A549 (cell line): ENCODE measurements at places on chromosomes 13 and 19.
A peak's percentile ranks its signal among the peaks of the same experiment; 100 is the strongest.

GRCh38 chr19:30567536-30568232 is 195.5 kb downstream of the ZNF536 start:
- no peak for DNase-seq

DNA sequence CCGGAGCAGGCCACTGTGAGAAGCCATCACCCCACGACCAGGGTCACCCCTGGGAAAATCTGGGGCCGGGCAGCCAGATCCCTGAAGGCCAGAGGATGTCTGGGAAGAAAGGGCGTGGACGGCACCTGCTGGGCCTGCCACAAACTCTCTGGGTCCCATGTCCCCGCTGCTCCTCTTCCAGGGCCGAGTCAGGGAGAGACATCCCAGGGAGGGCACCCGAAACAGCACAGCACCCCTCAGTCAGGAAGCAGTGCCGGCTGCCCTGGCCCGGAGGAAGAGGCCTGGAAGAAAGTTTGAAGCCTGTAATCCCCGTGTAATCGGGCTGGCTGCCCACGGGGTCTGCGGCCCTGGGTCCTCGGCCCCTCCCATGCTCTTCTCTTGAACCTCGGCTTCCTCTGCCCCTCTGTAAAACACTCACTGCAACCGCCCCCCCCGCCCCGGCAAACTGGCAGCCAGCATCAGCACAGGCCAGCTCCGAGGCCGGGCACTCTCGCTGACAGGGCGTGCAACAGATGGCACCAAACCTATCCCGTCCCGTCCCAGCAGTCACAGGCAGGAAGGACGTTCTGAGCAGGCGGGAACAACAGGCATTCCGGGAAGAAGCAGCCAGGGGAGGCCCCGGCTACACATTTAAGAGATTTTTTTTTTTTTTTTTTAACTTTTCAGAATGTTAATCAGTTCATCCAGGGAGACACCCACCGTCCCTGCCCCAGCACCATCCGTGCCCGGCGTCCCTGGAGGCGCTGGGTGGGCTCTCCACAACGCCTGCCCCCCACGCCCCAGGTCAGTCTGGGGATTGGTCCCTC is 1.5 kb downstream of the SBNO2 start:
- peak; percentile 54 for DNase-seq

DNA sequence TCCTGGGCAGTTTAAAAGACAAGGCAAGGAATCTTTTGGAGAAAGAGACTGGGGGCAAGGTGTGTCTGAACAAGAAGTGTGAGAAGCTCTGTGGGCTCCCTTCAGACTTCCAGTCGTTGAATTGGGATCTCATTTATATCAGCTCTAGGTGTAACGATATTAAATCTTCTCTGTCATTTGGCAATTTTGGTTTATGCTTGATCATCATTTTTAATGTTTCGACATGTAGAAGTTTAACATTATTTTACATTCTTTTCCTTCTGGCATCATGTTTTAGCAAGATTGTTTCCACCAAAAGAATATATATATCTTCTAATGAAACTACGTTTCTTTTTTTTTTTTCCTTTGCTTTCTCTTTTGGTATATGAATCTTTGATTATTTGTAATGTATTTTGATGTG is 49.3 kb downstream of the USPL1 start:
- no peak for DNase-seq

- DNase-seq = peak; percentile 82
These were observed 61.2 kb downstream of the MLLT1 start for GRCh38 chr19:6218491-6219146.

DNA sequence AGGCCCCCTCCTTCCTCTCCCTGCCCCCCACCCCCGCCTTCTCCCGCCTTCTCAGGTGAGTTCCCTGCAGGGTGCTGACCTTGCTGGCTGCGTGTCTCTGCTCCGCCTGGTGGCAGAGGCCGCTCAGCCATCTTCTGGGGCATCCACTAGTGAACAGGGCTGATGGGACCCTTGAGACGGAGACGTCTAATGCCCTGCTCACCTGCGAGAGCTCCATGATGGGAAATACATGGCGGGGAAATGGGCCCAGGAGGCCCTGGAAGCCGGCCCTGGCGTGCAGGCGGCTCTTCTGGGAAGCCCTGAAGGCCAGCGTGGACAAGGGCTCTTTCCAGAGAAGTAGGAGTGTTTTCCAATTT is 15.2 kb upstream of the F7 start:
- DNase-seq = no peak

DNA sequence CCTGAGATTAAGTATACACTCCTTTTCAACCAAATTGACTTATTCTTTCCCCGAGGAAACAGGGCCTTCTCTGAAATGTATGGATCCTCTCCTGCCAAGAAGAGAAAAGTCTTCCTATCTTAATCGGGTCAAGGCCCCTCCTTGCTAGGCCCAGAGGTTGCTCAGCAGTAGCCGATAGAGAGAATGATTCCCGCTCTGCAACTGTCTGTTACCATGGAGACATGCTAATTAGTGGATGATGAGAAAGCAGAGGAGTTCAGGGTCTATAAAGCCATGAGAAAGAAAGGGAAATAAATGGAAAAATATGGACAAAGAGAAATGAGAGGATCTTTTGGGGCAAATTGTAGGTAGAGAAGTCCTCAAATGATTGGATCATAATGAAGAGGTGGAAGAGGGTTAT is 103.5 kb downstream of the POU4F1 start:
- no peak for DNase-seq

DNA sequence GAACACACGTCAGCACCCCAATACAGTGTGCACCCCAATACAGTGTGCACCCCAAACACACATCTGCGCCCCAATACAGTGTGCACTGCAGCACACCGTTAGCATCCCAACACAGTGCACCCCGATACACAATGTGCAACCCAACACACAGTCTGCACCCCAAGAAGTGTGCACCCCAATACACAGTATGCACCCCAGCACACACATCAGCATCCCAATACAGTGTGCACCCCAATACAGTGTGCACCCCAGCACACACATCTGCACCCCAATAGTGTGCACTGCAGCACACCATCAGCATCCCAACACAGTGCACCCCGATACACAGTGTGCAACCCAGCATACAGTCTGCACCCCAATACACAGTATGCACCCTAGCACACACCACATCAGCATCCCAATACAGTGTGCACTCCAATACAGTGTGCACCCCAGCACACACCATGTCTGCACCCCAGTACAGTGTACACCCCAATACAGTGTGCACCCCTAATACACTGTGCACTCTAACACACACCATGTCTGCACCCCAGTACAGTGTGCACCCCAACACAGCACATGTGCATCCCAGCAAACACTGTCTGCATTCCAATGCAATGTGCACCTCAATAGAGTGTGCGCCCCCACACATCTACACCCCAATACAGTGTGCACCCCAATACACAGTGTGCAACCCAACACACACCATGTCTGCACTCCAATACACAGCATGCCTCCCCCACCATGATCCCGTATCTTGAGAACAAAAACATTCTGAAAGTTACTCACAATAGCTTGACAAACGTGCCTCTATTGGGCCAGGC is 855 bp upstream of the CARS2 start:
- DNase-seq = no peak

DNA sequence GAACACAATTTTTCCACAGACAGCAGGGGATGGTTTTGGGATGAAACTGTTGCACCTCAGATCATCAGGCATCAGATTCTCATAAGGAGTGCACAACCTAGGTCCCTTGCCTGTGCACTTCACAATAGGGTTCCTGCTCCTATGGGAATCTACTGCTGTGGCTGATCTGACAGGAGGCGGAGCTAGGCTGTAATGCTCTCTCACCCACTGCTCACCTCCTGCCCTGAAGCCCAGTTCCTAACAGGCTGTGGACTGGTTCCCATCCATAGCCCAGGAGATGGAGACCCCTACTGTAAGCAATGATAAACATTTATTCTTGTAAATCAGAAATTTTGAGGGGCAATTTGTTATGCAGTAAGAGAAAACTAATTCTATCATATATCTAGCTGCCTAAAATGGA is 1234.7 kb downstream of the SLITRK1 start:
- DNase-seq = no peak

DNA sequence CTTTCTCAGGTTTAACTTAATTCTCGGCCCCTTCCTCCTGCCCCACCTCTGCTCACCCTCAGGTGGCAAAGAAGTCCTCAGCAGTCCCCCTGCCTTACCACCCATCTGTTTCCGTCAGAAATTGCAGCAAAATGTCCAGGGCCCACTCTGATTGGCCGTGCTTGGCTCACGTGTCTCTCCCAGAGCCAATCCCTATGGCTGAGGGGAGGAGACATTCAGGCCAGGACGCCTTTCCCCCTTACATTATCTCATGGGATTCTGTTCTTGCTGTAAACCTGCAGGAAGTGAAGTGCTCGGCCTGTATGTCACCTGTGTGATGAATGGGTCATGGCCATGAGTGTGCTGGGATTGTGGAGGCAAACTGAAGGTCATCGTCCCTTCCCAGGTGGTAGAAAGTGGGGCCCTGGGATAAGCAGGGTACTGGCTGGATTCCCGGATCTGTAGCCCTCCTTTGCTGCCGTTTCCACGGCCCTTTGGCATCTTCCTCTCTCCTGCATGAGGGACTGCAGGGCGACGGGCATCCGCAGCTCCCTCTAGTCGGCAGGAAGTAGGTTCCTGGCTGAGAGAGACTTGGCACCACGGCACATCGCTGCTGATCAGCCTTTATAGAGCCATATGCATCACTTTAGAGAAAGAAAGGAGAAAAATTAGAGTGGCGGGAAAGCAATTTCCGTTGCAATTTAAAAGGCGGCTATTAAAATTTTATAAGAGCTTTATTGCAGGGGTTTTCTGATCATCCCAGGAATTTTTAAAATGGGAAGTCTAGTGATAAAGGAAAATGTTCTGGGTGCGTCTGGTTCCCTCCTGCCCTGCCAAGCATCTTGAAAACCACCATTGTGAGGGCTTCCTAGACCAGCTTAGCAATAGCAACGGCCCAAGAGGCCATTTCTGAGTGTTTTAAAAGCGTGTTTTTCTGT is 118.2 kb downstream of the SIPA1L3 start:
- DNase-seq = no peak

- DNase-seq = no peak
These were observed 112.0 kb upstream of the OXGR1 start for GRCh38 chr13:97106323-97106722.

GRCh38 chr13:96248103-96248502 is 158.2 kb downstream of the HS6ST3 start:
- DNase-seq = no peak

DNA sequence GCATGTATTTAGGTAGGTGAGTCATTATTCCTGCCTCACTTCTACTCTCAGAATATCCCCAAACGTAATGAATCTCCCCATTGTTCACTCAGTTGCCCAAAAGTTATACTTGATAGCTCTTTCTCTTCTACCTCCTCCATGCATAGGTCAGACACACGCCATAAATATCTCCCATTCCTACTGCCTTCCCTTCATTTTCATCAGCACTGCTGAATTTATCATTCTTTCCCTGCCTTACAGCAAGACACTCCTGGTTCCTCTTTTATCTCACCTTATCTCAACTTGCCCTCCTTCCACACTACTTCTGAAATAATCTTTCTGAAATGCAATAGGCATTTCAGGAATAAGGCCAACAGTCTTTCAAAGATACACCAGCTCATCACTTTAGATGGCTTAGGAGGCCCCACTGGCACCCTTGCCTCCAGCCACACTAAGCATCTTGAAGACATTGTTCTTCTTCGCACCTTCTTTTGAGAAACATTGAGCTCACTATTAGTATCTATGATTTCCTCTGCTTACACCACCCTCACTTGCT is 333.9 kb downstream of the MYO16 start:
- no peak for DNase-seq

DNA sequence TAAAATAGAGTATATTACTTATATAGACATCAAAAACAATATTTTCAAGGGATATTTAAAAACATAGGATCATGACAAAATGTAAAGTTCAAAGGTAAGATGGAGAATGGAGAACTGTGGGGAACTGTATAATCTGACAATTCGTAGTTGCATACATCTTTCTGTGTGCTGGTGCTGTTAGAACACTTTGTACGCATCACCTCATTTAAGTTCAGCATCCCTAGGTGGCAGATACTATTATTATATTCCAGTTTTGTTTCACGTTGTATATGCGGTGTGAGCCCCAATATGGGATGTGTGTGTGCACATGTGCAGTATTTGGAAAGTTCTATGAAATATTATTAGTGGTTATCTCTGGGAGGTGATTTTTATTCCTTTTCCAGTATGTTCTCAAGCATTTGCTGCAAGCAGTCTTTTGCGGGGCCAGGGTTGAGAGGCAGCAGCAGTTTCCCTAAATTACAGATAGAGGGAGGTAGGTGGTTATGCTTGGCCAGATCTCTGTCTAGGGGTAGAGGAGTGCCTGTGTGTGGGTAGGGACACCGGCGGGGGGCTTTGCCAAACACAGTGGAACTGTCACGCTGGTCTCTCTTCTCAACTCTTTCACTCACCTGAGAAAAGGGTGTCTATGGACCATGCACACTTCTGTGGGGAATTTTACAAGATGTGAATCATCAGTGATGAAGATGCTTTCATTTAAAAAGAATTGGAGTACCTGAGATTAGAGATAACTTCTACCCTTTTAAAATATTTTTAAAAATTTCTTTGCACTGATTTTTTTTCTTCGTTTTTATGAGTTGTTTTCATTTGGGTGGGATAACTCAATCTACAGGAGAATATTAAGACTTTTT is 55.6 kb upstream of the ALOX5AP start:
- DNase-seq = peak; percentile 40

- DNase-seq = no peak
These were observed 16.9 kb downstream of the FAM187B start for GRCh38 chr19:35211545-35212230.

- peak; percentile 27 for DNase-seq
These were observed 135.7 kb downstream of the LMO7 start for GRCh38 chr13:75771818-75772217.

DNA sequence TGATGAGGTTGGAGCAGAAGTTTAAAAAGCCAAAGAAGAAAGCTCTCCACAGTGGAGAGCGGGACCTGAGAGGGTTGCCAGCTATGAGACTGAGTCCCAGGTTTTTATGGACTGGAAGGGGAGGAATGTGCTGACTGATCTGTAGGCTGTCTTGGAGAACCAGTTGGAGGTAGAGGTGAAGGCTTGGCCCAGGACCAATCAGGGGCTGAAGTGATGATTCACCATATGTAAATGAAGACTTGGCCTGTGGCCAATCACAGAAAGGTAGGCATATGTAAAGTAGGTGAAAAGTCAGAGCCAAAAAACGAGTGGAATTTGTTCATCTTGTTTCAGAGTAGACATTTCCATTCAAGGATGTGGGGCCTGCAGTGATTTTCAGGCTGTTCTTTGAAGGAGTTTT is 17.5 kb upstream of the KBTBD6 start:
- no peak for DNase-seq
